CD4-positive, alpha-beta T cell treated with Interleukin-15 for 4 hours (primary cell): ENCODE measurements at places on chromosomes 1 and 21.

DNA sequence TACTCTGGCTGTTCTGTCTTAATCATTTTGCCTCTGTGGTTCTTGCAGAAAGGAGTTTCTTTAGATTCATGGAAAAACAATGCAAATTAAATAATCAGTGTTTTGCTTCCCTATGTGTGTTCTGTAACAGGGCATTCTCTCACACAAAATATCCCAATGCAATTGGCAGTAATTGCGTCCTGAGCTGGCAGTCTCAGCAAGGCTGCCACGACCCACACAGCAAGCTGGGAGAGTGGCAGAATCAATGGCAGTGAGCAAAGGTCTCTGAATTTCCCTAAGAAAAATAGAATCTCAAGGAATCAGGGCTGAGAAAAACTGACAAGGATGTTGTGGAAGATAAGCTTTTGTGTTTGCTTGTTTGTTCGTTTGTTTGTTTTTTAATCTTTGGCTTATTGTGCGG, 198.1 kb upstream of the ST6GALNAC5 start:
- no peak for DNase-seq

GRCh38 chr1:85654066-85654782, 54.0 kb downstream of the ZNHIT6 start:
- no peak for DNase-seq

DNA sequence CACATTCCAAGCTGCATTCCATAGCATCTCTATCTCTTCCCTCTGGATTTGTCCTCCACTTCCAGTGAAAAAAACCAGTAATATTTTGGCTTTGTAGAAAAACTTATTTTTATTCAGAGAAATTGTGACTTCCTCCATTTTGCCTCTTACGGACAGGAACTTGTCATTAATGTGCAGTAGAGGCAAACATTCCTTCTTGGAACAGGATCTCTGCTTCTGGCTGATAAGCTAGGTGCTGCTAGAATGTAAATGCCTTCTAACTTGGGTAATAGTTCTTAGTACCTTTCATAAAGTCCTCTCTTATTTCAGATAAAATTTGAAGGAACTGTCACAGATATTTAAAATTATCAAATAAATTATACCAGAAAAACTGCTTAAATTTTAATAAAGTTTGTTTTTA, 707.8 kb downstream of the USP25 start:
- DNase-seq = no peak

- DNase-seq = no peak
Measured at GRCh38 chr1:98001764-98002163, 80.9 kb upstream of the DPYD start.

GRCh38 chr21:35324372-35325220, 275.5 kb upstream of the RUNX1 start:
- DNase-seq = no peak

GRCh38 chr1:3732434-3733093, 19.7 kb upstream of the CCDC27 start:
- DNase-seq = no peak

- peak; percentile 16 for DNase-seq
Measured at GRCh38 chr1:94713472-94714141, 106.5 kb upstream of the SLC44A3 start.

DNA sequence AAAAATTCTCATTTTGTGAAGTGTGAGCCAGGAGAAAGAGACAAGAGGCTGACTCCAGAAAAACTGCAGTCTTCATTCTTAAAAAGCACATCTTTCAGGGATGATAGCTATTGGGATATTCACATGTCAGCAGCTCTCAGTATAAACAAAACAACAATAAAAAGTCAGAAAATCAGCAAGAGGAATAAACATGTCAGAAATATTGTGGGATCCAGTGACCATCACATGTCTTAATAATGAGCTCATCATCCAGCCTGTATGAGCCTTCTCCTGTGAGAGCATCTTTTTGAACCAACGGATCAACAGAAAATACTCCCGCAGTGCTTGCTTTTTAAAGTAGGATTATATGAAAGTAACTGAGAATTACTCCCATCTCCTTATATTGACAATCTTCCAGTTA, 241.6 kb downstream of the SMYD3 start:
- no peak for DNase-seq

- DNase-seq = no peak
Measured at GRCh38 chr1:236289492-236290131, 7.9 kb upstream of the ERO1B start.

GRCh38 chr21:37335053-37335452, 31.5 kb upstream of the DYRK1A start:
- DNase-seq = no peak

DNA sequence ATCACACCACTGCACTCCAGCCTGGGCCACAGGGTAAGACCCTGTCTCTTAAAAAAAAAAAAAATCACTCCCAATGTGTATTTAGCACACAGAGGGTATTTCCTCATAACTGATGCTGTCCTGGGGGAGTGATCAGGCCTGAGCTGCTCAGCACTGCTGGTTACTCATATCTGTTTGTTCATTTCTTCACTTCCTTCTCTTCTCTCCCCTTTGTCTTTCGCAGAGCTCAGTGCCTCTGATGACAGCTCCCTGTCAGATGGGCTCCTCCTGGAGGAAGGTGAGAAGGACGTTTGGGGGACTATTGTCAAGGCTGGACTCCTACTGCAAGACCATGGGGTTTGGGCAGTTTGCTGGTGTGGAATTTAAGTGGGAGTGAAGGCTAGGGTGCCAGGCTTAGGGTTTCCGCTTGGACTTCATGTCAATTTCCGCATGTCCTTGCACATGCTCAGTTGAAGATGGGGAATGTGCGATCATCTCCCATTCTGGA, 13.0 kb downstream of the INAVA start:
- DNase-seq = no peak

DNA sequence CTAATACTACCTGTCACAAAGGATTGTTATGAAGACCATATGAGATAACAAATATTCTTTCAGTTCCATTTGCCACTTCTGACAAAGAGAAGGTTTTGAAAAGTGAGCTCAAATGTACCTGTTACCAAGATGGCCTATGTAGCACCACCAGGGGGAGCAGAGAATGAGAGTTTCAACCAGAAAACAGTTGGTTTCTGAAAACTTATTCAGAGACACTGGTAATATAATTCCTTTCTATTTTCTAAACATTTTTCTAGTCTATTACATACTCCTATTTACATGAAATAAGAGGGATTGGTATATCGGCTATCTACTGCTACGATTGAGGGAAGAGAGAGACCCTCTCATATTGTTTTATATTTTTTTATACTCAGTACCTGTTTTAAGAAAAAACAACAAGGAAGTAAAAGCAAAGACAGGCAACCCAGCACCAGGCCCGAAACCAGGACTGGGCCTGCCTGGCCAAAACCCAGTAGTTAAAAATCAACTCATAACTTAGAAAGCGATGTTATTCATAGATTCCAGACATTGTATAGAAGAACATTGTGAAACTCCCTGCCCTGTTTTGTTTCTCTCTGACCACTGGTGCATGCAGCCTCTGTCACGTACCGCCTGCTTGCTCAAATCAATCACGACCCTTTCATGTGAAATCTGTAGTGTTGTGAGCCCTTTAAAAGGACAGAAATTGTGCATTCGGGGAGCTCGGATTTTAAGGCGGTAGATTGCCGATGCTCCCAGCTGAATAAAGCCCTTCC, 48.3 kb downstream of the IL23R start:
- DNase-seq = peak; percentile 39

DNA sequence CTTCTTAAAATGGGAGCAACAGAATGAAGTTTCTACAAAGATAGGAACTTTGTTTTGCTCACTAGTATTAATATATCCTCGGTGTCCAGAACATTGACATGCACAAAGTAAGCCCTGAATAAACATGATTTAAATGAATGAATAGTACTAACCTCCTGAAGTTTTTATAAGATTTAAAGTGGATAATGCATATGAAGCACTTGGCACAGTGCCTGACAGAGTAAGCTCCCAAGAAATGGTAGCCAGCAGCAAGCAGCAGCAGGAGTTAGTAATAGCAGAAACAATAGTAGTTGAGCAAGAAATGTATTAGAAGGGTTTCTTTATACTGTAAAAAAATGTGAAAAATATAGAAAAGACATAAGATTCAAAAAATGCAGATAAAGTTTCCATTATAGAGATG, 258.1 kb upstream of the C1orf87 start:
- no peak for DNase-seq

DNA sequence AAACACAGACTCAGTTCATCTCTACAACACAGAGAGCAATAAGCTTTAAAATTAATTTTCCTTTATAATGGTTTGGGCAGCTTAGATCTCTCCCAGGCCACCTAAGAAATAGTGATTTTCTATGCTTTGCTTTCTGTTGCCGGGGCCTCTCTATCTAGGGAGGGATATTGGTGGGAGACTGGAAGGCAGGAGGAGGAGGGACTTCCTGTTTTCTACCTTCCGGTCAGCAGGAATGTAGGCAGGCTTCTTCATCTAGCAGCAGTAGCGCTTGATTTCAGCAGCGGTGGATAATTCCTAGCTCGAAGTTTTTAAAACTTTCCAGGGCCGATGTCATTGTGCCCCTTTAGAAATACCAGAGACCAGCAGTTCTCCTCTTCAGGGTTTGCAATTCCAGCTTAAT, 5.1 kb upstream of the DESI2 start:
- no peak for DNase-seq

- no peak for DNase-seq
Measured at GRCh38 chr1:166972826-166973225, 2.5 kb downstream of the ILDR2 start.

- no peak for DNase-seq
Measured at GRCh38 chr1:89539128-89539527, 14.5 kb downstream of the LRRC8B start.

DNA sequence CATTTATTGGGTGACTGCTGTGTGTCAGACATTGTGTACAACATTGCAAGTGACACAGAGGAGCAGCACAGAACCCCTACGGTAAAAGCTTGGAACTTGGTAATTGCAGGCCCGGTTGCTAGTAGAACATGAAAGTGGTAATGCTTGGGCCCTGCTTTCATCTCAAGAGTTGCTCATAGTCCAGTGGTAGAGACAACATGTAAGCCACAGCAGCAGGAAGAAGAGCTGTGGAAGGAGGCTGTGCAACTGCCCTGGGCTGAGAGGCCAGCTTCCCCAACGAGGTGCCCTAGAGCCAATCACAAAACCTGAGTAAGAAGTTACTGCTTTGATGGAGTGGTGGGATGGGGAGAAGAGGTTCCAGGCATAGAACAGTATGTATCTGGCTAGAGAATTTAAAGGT, 18.4 kb downstream of the CNIH4 start:
- no peak for DNase-seq
